Stimulated activated CD4-positive, alpha-beta T cell treated with anti-CD3 and anti-CD28 coated beads, Interleukin-2, amount 100 ng/mL, for 24 hours (primary cell): ENCODE measurements at places on chromosomes 1 and 21.

- DNase-seq: no peak
These were observed 16.1 kb upstream of the GSTM4 start for GRCh38 chr1:109639841-109640184.

DNA sequence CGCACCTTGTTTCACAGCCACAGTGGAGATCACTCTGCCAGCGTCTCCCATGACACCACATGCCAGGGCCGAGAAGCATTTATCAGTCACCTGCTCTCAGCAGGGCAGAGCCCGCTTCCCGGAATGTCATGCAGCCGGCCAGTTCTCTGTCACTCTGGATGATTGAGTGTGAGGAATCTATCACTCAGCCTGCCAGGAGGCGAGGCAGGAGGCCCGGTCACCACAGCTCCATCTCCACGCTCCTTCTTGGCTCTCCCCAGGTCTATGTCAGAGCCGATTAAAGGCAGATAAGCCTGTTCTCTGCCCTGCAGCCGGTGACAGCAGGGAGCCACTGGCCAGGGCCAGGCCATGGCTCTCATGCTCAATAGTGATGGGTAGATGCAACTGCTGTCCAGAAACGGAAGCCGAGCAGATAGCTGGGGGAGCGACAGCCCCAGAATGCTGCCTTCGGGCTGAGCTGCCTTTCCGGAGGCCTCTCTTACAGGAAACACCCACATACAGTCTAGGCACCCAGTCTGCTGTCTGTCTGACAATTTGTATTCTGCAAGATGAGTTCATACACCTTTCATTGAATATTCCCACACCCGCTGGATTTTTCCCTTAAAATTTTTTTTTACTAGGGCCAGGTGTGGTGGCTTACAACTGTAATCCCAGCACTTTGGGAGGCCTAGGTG is 64.1 kb downstream of the ACTL8 start:
- DNase-seq: no peak

GRCh38 chr1:4974981-4975685 is 320.7 kb downstream of the AJAP1 start:
- no peak for DNase-seq

- DNase-seq: no peak
These were observed 5.8 kb downstream of the INKA2 start for GRCh38 chr1:111733183-111733991.

DNA sequence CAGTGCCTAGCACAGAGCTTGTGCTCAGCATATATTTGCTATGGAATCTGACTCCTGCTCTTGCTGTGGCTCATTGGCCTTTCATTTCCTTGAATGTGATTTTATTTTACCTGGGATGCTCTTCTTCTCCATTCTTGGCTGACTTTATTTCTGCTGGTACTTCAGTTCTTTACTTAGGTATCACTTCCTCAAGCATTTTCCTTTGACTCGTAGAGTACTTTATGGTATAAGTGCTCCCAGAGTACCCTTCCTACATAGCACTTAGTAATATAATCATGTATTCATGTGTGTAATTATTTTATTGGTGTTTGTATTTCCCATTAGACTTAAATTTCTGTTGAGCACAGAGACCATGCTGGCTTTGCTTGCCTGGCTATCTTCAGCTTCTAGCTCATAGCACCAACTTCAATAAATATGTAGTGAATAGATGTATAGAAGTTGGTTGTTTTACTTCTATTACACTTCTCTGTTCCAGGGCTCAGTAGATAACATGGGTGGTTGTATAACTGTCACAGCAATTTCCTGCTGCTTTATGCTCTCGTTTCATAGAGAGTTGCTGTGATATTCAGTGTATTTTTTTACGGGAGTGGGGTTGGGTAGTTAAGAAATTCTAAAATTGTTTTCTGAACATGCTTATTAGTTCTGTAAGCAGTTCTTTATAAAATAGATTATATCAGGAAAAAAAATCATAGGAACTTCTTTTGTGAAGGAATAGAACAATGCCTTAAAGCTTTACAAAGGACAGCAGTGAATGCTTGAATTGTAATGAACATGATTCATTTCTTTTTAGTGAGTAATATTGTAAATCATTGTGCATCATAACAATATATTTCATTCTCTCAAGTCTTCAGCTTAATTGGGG is 112.2 kb downstream of the NEK7 start:
- DNase-seq: no peak

GRCh38 chr1:117838911-117839310 is 90.5 kb downstream of the GDAP2 start:
- no peak for DNase-seq

- DNase-seq: no peak
These were observed 1.1 kb downstream of the SPRR1B start for GRCh38 chr1:153032073-153032472.

GRCh38 chr1:204754821-204755220 is 69.3 kb upstream of the LRRN2 start:
- no peak for DNase-seq

GRCh38 chr1:27044613-27045151 is 32.0 kb upstream of the TENT5B start:
- peak; percentile 97 for DNase-seq

DNA sequence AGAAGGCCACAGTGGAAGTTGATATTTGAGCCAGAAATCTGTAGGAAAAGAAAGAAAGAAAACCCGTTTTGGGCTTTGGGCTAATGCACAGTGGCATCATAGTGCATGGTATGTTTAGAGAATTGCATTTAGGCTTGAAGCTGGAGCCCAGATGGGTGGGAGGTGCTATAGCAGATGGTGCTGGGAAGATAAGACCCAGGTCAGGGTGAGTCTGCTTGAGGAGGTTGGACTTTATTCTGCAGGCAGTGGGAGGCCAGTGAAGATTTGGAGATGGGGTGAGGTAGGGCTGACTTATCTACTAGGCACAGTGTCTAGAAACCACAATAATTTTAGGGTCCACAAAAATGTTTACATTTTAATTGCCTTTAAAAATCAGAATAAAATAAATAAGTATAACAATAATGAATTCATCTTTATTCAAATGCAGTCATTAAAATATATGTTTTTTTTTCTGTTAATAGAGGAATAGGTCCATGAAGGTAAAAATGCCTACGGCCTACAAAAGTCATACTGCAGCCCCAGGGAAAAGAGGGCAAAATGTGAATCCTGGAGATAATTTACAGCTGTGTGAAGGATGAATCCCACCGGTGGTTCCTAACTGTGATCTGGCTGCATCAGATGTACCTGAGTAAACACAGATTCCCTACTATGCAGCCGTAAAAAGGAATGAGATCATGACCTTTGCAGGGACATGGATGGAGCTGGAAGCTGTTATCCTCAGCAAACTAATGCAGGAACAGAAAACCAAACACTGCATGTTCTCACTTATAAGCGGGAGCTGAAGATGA is 8.7 kb downstream of the DNAJC6 start:
- DNase-seq: no peak

GRCh38 chr1:150876119-150876454 is 312 bp downstream of the ARNT start:
- no peak for DNase-seq

DNA sequence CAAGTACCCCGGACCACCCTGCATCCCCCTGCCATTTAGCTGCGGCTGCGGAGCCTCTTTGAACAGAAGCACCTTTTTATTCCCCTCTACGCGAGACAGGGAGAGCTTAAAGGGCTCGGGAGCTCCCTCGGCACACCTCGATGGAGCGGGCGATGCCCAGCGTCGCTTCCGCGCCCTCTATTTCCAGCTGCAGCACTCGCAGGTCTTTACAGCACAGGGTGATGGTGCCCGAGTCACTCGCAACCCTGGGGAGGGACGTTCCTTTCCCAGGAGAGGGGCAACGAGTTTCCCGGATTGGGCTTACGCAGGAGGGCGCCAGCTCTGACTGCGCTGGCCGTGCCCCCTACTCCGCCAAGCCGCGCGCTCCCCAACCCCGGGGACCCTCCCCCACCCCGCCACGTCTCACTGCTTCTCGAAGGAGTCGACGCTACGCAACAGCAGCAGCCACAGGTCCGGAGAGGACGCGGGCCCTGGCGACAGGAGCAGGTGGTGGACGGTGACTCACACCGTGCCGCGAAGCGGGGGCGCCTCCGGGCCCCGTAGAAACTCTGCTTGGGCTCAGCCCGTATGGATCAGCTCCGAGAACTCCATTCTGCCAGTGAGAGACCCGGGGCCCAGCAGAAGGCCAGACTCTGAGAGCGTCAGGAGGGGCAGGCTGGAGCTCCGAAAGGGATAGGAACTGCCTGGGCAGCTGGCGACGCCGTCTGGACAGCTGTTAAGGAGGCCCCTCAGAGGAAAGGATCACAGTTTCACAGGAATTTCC is 5.8 kb upstream of the FAM167B start:
- peak; percentile 39 for DNase-seq

DNA sequence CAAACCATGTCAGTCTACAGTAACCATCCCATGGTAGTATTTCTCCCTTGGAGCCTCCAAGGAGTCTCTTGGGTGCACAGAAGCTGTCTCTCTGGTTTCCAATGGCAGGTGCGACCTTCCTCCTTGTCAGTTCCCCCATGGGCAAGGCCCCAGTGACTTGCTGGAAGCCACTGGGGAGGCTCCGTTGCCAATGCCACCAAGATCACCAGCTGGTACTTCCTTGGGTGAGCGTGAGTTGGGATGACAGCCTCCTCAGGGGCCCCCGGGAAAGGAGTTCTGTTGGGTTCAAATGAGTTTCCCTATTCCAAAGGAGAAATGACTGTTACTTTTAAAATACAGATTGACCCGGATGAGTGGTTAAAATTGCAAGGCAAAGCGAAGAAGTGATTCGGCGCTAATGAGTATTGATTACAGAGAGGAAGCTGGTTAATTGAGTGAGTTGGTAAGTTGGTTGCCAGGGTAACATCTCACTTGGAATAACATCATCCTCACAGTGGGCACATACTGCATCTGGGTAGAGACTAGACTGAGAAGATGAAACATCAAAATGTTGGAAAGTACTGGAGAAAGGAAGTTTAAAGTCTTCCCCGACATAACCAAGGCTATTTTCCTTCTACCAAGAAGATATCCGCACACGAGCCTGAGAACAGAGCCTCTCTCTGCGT is 53.0 kb upstream of the LAPTM5 start:
- no peak for DNase-seq

DNA sequence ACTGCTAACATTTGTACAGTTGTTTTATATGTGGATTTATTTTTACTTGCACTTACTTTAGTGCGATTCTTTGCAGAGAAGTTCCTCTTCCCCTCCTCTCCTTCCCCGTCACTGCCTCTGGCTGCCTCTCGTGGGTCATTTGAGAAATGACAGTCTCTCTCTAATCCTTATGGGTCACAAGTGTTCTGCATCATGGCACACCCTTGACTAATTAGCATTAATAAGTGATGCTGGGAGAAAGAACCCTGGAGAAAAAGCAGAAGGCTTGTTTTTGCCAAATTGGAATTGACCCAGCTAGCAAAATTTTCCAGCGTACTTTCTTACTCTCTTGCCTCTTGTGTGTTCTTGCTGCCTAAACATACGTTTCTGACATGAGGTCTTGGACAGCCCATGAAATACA is 301.2 kb downstream of the DUSP10 start:
- no peak for DNase-seq

- no peak for DNase-seq
These were observed 37.6 kb downstream of the TRIM11 start for GRCh38 chr1:228368801-228369607.

DNA sequence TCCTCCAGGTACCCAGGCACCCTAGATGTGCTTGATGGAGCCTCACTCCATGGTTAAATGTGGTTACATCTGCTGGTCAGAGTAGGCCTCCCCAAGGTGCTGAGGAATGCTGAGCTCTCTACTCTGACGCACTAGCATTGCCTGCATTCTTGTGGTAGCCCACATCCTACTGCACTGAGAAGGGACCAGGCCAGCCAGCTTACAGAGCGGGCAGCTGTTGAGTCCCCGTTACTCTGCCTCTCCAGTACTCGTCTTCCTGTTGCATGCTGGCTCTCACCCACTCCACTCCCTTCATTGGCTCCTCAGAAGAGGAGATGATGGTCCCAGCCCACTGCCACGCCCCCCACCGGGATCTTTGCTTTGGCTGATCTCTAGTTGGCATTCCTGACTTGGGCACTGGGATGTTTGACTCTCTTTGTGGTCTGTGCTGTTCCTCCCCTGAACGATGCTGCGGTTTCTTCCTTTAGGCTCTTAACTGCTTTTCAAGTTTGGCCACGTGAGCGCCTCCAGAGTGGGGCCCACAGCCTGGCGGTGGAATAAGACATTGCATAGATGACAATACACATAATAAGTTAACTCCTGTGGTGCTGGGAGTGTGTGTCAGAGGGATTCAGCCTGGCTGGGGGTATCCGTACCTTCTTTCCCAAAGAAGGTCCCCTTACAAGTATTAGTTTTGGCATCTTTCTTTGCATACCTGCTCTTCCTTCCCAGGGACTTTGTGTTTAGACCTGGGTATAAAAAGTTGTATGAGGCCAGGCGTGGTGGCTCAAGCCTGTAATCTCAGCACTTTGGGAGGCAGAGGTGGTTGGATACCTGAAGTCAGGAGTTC is 18.6 kb downstream of the AZIN2 start:
- peak; percentile 70 for DNase-seq

DNA sequence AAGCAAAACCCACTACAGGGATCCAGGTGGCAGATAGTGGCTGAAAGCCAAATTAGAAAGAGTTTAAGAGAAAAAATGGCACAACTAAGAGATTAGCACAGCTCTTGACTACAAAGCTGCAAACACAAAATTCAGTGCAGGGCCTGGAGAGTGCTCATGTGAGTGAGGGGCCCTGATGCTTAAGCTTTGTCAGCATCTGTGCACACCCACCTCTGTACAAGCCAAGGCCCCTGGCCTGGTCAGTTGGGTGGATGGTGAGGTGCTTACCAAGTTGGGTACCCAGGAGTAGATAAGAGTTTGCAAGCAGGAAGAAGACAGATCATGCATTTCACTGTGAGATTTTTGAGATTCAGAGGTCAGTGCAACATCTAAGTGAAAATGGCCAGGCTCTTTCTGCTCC is 62.7 kb upstream of the ATP1B1 start:
- DNase-seq: no peak

GRCh38 chr1:109985247-109986053 is 885 bp downstream of the AHCYL1 start:
- no peak for DNase-seq

DNA sequence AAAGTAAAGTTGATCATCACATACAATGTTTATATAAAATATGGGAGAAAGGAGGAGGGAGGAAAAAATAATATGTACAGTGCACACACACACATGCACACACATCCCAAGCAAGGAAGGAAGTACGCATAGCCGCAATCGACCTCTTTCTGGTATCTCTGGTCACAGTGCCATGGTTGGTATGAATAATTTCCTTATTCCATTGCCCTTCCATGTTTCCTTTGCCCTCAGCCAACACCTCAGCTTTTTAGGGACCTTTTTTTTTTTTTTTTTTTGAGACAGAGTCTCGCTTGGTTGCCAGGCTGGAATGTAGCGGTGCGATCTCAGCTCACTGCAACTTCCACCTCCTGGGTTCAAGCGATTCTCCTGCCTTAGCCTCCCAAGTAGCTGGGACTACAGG is 20.6 kb downstream of the CITED4 start:
- DNase-seq: no peak

GRCh38 chr1:153791648-153792253 is 16.5 kb downstream of the SLC27A3 start:
- no peak for DNase-seq

DNA sequence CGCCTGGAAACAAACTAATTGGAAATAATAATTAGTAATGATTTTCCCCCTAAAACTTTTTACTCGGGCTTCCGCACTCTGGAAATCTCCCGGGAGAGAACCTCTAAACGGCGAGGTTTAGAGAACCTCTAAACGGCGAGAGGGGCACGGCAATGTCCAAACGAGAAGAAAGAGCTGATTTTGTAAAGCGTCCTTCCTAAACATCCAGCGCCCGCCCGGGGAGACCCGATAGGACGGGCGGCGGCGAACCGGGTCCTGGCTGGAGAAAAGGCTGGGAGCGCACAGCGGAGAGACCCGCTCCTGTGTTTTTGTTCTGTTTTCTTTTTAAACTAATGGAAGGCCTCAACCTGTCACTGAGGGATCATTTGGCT is 1.6 kb downstream of the PAX7 start:
- DNase-seq: no peak
